ENCODE measurements at places on chromosomes 5 and 9. TPM values are rescaled to one million over a fixed set of nuclear protein-coding genes. Genes with fewer than 3 reads are reported as not detected.

The ROR2 gene
- 21.5 TPM for total RNA-seq

The GPX3 gene
- total RNA-seq, result 131 TPM

The PCDHA7 gene
- 0.89 TPM for total RNA-seq

The GCNT1 gene
- 15.6 TPM for total RNA-seq

The LRRC19 gene
- total RNA-seq, result 16.7 TPM

The S1PR3 gene
- 36.4 TPM for total RNA-seq

The NANS gene
- 69.3 TPM for total RNA-seq

Measured in mucosa of gallbladder (tissue), 1 donor.